ENCODE measurements at places on chromosomes 1 and 21.

- no peak for DNase-seq
Observed at GRCh38 chr1:150009604-150010392, 728 bp downstream of the OTUD7B start.

DNA sequence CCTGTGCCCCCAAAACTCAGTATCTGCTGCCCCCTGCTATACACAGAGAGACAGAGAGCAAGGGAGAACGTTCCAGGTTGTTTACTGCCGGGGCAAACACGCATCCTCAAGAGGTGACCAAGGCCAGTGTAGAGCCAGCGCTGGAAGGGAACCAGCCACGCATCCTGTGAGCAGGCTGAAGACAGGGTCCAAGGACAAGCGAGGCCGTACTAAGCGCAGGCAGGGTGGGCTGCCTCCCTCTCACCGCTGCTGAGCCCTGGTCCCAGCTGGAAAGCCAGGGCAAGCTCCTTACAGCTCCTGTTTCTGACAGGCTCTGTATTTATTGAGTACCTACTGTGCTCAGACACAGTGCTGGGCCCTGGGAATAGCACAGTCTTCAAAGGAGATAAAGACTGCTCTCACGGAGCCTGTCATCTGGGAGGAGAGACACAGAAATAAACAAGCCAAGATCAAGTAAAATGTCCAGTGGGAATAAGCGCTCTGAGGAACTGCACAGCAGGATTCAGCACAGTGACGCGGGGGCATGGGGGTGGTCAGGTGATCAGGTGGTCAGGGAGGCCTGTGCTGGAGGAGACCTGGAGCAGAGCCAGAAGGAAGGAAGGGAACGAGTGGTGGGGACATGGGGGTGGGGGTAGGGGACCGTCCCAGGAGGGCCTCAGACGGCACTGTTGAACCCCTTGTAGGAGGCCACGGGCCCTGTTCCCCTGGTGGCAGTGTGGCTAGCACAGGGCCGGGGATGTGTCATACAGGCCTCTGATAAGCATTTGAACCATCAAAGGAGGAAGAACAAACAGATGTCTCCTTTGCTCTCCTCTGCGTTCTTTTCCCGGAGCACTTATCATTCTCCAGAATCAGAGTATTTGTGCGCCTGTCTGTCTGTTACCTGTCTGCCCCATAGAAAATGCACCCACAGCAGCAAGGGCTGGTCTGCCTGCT is 37.8 kb upstream of the EFHD2 start:
- no peak for DNase-seq

- DNase-seq, result peak; percentile 65
Observed at GRCh38 chr1:239898062-239898730, 193.5 kb upstream of the FMN2 start.

- DNase-seq, result no peak
Observed at GRCh38 chr1:229509576-229509975, 1.4 kb upstream of the NUP133 start.

GRCh38 chr1:154353460-154353904 is 28.2 kb downstream of the ATP8B2 start:
- DNase-seq, result no peak

DNA sequence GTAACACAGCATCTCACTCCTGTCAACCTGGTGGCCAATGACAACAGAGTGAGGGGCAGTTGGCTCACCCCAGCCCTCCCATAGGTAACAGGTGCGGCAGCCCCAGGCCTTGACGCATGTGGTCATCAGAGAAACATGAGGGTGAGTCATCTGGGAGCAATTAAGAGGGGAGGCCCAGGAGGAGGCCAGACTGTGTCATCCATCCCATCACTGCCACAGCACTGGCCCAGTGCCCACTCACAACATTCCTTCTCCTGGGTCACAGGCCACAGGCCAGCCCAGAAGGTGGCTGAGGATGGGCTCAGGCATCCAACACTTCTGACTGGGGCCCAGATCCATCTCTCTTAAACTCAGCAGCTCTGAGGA is 17.1 kb downstream of the TEX35 start:
- DNase-seq, result no peak

DNA sequence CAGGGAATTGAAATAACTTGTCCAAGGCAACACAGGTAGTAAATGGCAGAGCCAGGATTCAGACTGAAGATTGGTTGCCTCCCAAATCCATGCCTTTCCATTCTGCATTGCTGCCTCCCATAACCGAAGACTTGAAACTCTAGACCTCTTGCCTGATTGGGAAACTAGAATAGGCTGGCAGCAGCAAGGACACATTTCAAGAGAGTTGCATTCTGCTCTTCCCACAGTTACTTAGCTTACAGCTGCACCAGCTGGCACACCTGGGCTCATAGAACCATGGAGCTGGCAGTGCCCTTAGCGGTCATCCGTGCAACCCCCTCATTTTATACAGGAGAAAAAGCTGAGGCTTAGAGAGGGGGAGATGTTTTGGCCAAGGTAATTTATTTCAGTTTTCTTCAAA is 8.0 kb downstream of the TRNAU1AP start:
- no peak for DNase-seq

DNA sequence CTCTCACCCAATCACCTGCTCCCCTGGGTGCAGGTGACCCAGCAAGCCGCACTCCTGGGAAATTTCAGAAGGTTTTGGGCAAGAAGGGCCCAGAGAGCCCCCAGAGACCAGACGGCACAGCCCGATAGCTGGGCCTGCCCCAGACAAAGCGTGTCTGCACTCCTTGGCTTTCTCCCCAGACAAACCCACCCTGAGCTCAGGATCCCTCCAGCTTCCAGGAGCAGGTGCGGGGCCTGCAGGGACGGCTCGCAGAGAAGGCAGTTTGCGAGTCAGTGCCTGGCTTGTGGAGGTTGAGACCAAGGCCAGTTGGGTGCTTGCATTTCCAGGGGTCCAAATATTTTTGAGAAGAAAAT is 6.7 kb downstream of the PDE9A start:
- no peak for DNase-seq
